ENCODE measurements at places on chromosomes 3 and 15.

DNA sequence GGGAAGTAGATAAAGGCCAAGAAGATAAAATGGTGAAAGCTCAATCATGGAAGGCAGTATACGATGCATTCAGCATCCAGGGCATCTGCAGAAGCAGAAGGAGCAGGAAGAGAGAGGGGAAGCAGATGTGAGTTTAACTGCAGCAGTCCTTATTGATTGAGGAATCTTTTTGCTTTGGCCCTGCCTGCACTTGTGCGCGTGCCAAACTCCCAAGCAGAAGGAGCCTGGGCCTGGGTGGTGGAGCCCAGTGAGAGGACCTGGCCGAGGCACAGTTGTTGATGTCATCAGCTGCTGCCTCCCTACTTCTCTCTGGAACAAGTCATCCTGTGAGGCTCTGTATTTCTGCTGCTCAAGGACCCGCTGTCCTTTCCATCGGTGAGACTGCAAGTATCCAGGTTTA is 65.5 kb upstream of the ROPN1 start:
- no peak for DNase-seq

DNA sequence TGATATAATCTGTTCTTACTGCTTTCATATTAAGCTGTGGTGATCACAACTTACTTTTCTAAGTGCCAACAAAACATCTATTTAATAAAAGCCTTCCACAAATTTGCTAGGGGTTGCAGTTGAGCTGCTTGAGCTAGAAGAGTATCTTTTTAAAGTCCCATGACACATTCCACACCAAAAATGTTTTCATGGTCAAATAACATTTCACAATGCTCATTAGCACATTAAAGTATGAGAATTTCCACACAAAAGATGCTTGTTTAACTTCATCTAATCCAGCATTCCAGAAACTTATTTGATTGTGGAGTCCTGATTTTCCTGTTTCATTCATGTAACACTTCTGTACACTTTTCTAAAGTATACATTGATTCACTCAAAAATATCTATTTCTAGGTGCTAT is 876.1 kb upstream of the CFAP20DC start:
- no peak for DNase-seq

DNA sequence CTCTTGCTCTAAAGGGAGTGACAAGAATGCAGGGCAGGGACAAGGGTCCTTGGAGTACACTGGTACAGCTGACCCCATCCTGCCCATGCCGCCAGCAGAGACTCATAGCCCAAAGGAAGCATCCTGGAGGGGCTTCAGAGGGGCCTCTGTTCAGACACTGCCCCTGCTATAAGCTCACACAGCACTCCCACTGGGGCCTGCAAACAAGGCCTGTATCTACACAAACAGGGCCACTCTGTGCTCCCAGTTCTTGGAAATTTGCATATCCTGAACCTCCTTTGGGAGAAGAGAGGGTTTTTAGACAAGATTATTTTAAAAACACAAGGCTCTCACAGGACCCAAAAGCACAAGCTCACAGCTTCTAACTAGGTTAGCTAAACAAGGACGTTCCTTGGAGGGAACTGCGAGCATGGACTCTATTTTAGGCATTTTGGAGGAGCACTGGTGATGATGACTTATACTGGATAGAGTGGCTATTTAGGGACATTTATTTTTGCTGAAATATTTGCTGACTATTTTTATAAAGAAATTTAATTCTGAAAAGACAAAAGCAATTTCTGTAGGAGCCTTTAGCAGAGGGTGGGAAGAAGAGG is 16.4 kb upstream of the ANKRD34C start:
- no peak for DNase-seq

GRCh38 chr15:90151989-90152645 is 49.0 kb upstream of the SEMA4B start:
- no peak for DNase-seq

- no peak for DNase-seq
These were observed 45.5 kb upstream of the BOC start for GRCh38 chr3:113165841-113166240.

DNA sequence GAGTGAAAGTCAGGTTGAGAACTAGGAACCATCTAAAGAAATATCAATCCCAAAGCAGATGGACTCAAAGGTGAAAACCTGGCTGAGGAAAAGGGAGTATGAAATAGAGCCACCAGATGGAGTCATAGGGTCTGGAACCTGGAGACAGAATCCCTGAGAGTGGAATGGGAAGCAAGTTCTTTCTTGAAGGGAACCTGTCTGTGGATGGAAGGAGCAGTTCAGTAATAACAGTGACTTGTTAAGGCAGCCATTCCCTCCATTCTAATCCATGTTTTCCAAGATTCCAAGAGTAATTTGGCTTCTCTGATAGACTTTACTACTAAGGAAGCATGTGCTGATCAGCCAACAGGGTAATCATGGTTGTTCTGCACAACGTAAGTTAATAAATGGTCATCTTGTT is 22.5 kb upstream of the AQP9 start:
- no peak for DNase-seq
